ENCODE measurements at places on chromosomes 13 and 19. TPM values are rescaled to one million over a fixed set of nuclear protein-coding genes. Genes with fewer than 3 reads are reported as not detected.
A peak's percentile ranks its signal among the peaks of the same experiment; 100 is the strongest.

DNA sequence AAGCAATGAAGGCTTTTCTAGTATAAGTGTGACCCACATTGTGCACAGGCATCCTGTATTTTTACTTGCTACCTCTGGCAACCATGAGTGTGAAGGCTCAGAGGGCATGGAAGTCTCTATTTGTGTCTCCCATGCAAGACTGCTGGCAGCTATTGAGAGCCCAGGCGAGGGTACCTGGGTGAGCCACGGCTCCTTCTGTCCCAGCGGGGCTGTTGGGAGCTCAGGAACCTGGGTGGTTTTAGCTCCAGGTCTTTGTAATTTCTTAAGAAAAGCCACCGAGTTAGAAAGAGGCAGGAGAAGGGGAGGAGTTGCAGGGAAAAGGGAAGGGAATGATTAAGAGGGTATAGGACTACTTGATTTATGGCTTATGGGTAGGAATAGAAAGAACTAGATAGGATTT lies 190.4 kb upstream of the SOX1 start:
- H3K4me3 ChIP-seq = no peak overlapping the region
- no peaks in the 10 kb centered on the region for H3K4me1 ChIP-seq
- H3K27ac ChIP-seq = no peak overlapping the region
- no peaks in the 10 kb centered on the region for H3K36me3 ChIP-seq

GRCh38 chr19:29418201-29418600 lies 107.6 kb upstream of the VSTM2B start:
- no peak overlapping the region for H3K4me3 ChIP-seq
- no peak for DNase-seq
- H3K27ac ChIP-seq = no peak overlapping the region
- no peaks in the 10 kb centered on the region for H3K27me3 ChIP-seq
- H3K36me3 ChIP-seq = no peaks in the 10 kb centered on the region
- H3K4me1 ChIP-seq = no peaks in the 10 kb centered on the region

DNA sequence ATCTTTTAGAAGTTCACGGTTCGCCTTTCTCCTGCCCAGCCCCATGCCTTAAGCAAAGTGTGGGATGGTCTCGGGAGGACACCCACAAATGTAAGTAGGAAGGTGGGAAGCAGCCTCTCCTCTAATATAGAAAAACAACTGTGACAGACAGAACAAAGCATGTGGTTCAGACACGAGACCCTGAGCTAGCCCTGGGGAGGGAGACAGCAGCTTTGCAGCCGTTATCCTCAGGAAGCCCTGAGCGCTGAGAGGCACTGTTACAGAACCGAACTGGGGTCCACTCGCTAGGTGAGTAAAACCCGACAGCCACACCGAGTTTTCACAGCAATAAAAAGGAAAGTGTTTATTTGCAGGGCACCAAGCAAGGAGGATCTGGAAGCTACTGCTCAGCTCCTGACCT lies 210.6 kb downstream of the UQCRFS1 start:
- no peaks in the 10 kb centered on the region for H3K36me3 ChIP-seq
- no peaks in the 10 kb centered on the region for H3K4me1 ChIP-seq
- H3K27me3 ChIP-seq = no peaks in the 10 kb centered on the region
- no peak overlapping the region for H3K27ac ChIP-seq
- no peak for DNase-seq

GRCh38 chr13:78131811-78132210 lies 213.2 kb upstream of the EDNRB start:
- H3K4me1 ChIP-seq = no peaks in the 10 kb centered on the region
- H3K27me3 ChIP-seq = no peaks in the 10 kb centered on the region
- no peak for DNase-seq

- H3K4me1 ChIP-seq = peaks cover 4% of the 10 kb centered on the region
- peaks cover 11% of the 10 kb centered on the region for H3K27me3 ChIP-seq
- DNase-seq = no peak
- no peak overlapping the region for H3K27ac ChIP-seq
These were observed 1.4 kb upstream of the FCHO1 start for GRCh38 chr19:17749912-17750317.

- no peaks in the 10 kb centered on the region for H3K27me3 ChIP-seq
- DNase-seq = peak; percentile 19
- H3K4me1 ChIP-seq = peaks cover 5% of the 10 kb centered on the region
These were observed 7.2 kb downstream of the RNASEH2B start for GRCh38 chr13:50916701-50917184.

GRCh38 chr19:33553530-33554310 lies 32.1 kb upstream of the PEPD start:
- no peaks in the 10 kb centered on the region for H3K27me3 ChIP-seq
- H3K4me1 ChIP-seq = no peaks in the 10 kb centered on the region
- H3K4me3 ChIP-seq = no peak overlapping the region
- H3K27ac ChIP-seq = no peak overlapping the region
- DNase-seq = no peak
- H3K36me3 ChIP-seq = no peaks in the 10 kb centered on the region

DNA sequence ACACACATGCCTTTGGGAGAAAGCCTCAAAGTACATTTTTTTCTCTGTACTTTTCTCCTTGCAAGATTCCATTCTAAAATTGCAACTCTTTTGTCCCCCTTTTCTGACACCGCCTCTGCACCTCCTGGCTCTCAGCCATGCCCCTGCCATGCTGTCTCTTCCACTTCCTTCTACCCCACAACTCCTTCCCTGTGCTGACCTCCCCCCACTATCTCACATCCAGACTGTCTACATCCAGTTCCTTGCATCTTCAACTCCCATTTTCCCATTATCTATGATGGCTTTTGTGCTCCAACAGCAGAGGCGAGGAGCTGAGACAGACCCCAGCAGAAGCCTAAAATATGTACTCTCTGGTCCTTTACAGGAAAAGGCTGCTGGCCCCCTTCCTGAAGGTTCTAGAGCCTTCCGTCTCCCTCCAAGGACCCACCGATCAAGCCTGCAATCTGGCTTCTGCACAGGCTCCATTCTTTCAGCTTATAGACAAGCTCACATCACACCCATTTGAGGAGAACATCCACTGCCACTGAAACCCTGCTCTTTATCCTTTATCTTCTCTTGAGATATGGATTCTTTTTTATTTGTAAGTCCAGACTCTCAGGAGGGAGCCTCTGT lies 50.2 kb downstream of the RFX2 start:
- no peaks in the 10 kb centered on the region for H3K36me3 ChIP-seq
- H3K27me3 ChIP-seq = no peaks in the 10 kb centered on the region
- H3K4me1 ChIP-seq = peaks cover 50% of the 10 kb centered on the region
- no peak for DNase-seq

DNA sequence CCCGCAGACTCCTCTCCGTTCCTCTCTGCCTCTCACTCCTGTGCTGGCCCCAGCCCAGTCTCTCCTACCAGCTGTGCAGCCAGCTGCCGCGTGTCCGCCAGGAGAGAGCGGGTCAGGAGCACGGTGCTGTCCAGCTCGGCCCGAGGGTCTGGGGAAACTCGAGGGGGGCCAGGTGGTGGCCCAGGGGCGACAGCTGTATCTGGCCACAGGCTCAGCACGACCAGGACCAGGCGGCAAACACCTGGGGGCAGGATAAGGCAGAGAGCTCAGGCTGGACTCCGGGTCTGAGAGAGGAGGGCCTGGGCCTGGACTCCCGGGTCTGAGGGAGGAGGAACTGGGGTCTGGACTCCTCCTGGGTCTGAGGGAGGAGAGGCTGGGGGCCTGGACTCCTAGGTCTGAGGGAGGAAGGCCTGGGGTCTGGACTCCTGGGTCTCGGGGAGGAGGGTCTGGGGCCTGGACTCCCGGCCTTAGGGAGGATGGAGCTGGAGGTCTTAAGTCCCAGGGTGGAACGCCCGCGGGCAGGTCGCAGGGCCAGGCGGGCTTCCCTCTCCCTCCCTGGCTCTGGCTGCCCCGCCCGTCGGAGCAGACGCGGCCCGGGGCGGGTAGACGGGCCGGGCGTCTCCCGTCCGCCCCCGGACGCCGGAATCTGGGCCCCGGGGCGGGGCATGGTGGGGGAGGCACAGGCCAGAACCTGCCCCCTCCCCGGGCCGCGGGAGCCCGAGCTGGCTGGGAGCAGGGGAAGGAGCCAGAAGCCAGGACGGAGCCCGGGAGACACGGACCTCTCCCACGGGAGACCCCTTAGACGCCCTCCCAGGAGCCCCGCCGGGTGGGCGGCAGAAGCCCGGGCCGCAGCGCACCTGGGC lies 1.3 kb downstream of the IL11 start:
- H3K36me3 ChIP-seq = no peaks in the 10 kb centered on the region
- H3K27me3 ChIP-seq = peaks cover 79% of the 10 kb centered on the region
- H3K4me1 ChIP-seq = peaks cover 9% of the 10 kb centered on the region
- H3K27ac ChIP-seq = no peak overlapping the region
- DNase-seq = no peak

DNA sequence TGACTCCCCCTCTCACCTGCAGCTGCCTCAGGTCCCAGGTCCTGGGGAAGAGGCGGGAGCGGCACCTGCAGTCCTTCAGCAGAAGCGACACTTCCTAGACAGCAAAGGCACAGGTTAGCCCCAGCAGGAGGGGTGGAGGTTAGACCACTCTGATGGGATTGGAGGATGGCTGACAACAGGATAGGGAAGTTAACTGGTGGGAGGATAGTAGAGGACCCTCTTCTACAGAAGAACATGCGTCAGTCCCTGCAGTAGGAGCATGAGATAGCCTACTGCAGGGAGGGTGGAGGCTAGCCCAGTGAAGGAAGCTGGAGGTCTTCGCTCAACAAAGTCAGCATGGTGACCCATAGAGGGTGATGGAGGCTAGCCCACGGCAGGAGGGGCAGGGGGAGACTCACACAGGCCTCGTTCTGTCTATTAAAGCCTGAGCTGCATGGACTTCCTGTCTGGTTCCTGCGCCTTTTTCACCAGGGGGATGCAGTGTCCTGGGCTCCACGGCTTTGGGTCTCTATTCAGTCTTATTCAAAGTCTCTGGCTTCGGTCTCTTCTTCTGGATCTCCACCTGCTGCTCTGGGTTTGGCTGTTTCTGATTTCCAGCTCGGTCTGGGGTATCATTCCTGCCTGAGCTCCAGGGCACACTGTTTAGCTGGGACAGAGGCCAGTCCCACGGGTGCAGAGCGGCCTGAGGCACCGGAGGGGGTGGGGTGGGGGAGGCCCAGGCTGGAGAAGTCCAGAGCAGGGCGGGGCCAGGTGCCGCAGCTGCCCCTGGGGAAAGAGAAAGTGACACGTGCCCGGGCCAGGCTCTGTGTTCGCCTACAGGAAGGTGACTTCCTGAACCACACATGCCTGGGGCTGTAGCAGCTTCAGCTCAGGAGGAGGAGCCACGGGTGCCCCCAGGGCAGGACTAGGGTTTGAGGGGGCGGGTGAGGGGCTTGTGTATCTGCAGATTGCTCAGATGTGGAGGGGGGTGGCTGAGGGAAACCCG lies 7.3 kb downstream of the IFNL3 start:
- peak; percentile 73 for DNase-seq
- no peak overlapping the region for H3K4me3 ChIP-seq
- no peak overlapping the region for H3K27ac ChIP-seq
- peaks cover 4% of the 10 kb centered on the region for H3K4me1 ChIP-seq

DNA sequence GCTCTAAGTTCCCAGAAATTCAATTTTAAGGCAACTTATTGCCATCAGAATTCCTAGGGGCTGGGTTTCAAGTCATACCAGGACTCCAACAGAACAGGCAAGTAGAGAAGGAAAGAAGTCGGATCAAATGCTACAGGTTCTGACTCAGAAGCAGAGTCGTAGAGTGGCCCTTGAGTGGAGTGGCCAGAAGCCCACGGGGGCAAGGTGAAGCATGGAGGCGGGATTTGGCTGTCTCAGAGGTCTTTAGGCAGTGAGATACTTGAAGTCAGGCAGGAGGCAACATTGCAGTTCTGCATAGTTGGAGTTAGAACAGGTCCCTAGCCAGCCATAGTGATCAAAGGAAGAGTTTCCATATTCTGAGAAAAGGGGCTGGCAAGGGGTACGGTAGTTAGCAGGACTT lies 111.6 kb downstream of the NHLRC3 start:
- no peaks in the 10 kb centered on the region for H3K4me1 ChIP-seq
- no peak overlapping the region for H3K27ac ChIP-seq
- no peak for DNase-seq

The ZNF418 gene
- polyA plus RNA-seq = 16.5 TPM

The POU2F2 gene
- 2.7 TPM for polyA plus RNA-seq

The IGFL1 gene
- not detected for polyA plus RNA-seq

The CLDN10 gene
- 0.49 TPM for polyA plus RNA-seq

The ETV2 gene
- polyA plus RNA-seq = 1.5 TPM
